Activated CD4-positive, alpha-beta memory T cell treated with anti-CD3 and anti-CD28 coated beads for 36 hours (primary cell): ENCODE measurements at places on chromosomes 7 and 10. TPM values are rescaled to one million over a fixed set of nuclear protein-coding genes. Genes with fewer than 3 reads are reported as not detected.

Gene TMEM176A
- not detected for total RNA-seq

Gene RNF32
- 2.6 TPM for total RNA-seq

Gene CLDN4
- total RNA-seq, result 0.14 TPM

Gene ANXA8L1
- total RNA-seq, result not detected

Gene HOXA4
- total RNA-seq, result not detected

Gene PTPN20
- 1.5 TPM for total RNA-seq

Gene STAG3
- total RNA-seq, result 20.8 TPM

Gene PLA2G12B
- not detected for total RNA-seq

Gene ATAD1
- 42.8 TPM for total RNA-seq

Gene POU6F2
- not detected for total RNA-seq

Gene VPS37D
- 0.22 TPM for total RNA-seq

Gene CHAT
- total RNA-seq, result not detected

- DNase-seq, result no peak
Measured at GRCh38 chr10:120607710-120608703, 151.0 kb downstream of the PLPP4 start.

DNA sequence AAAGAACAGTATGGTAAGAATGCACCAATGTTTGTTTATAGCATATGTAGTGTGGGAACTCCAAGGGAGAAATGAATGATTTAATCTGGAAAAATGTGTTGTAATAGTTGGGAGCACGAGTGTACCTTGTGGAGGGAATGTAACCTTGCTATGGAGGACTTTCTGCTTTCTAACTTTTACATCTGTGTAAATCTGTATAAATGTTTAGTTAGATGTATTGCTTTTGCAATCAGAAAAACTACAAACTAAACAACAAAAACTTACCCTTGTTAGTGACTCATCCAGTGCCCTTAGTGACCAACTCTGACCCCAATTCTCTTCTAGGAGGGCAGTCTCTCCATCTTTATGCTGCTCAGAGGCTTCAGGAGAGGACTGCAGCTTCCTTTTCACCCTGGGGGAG lies 89.3 kb downstream of the CCNY start:
- no peak for DNase-seq

GRCh38 chr7:71972534-71972933 lies 439.6 kb downstream of the CALN1 start:
- DNase-seq, result no peak

GRCh38 chr7:23167691-23168090 lies 14.2 kb upstream of the NUP42 start:
- no peak for DNase-seq

DNA sequence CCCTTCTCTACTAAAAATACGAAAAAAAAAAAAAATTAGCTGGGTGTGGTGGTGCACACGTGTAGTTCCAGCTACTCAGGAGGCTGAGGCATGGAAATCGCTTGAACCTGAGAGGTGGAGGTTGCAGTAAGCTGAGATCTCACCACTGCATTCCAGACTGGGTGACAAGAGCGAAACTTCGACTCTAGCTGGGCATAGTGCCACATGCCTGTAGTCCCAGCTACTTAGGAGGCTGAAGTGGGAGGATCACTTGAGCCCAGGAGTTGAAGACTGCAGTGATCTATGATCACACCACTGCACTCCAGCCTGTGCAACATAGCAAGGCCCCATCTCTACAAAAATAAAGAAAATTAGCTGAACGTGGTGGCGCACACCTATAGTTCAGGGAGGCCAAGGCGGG lies 1.2 kb upstream of the SPACDR start:
- DNase-seq, result no peak

- no peak for DNase-seq
Measured at GRCh38 chr7:70486977-70487376, 645.0 kb upstream of the GALNT17 start.

DNA sequence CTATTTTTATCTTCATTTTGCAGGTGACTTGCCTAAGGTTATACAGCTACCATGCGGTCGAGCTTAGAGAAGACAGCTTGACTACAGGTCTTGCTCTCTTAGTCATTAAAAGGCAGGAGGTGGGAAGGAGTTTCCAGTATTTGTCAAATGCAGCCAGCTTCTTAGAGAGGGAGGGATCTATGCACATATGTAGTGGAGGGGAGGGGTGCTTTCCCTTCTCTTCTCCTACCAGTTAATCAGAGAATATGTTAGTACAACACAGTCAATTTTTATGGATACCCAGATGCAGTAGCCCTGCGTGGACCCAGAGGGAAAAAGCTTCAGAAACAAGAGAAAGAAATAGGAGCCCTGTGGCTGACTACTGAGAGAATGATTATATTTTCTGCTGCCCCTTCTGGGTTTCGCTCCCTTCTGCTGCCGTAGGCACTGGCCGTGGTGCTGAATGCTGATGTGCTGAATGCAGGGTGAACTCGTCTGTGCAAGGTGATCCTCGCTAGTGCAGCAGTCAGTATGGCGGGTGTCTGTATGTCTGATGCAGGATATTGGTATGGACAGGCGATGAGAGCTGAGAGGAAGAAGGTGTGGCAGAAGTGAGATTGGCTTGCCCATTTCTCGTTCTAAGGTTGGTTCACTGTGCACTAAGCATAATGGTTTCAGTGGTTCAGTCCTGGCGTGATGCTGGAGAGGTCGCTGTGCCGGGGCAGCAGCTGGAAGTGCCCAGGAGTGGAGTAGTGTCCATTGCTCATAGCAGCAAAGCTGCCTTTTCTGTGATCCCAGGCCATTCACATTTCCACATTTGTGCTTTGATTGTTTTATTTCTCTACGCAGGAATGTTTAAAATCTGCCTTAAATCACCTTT lies 189.2 kb upstream of the PODXL start:
- DNase-seq, result peak; percentile 22

DNA sequence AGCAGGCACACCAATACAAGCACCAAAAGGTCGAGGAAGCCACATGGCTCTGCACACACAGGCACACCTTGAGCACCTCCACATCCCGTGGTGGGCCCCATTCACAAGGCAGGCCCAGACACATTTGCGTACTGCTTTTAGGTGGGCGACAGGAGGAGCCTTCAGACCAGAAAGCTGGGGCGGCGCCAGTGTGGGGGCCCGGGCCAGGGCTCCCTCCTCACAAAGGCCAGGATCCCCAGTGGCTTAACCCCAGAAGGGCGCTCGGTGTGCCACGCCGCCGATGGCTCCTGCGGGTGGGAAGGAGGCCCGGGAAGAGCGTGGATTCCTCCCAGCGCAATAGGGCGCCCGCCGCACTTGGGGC lies 2.8 kb upstream of the SMARCD3 start:
- DNase-seq, result no peak

GRCh38 chr7:151389768-151390597 lies 19.9 kb downstream of the WDR86 start:
- DNase-seq, result no peak

DNA sequence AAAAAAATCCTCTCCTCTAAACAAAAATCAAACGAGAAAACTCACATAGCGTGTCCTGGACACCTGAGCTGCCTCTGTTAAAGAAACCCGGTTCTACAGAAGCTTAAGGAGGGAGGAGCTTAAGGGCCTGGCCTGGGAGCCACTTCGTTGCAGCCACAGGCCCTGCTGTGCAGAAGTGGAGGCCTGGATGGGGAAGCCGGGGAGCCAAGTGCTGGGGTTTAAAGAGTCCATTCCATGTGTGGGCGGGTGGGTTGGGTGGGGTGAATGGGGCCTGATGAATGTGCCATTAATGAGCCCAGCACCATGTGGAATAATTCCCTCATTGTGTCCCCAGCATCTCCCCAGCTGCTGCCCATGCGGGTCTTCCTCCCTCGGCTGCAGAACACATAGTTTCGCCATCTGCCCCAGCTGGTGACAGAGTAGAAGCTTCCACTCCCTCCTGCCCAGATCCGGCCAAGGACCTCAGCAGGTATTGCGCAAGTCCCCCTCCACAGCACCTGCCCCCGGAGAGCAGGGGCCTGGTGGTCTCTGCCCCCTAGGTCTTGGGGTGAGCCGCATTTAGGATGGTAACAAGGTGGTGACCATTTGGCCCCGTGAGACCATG lies 127.8 kb upstream of the BTBD16 start:
- no peak for DNase-seq

DNA sequence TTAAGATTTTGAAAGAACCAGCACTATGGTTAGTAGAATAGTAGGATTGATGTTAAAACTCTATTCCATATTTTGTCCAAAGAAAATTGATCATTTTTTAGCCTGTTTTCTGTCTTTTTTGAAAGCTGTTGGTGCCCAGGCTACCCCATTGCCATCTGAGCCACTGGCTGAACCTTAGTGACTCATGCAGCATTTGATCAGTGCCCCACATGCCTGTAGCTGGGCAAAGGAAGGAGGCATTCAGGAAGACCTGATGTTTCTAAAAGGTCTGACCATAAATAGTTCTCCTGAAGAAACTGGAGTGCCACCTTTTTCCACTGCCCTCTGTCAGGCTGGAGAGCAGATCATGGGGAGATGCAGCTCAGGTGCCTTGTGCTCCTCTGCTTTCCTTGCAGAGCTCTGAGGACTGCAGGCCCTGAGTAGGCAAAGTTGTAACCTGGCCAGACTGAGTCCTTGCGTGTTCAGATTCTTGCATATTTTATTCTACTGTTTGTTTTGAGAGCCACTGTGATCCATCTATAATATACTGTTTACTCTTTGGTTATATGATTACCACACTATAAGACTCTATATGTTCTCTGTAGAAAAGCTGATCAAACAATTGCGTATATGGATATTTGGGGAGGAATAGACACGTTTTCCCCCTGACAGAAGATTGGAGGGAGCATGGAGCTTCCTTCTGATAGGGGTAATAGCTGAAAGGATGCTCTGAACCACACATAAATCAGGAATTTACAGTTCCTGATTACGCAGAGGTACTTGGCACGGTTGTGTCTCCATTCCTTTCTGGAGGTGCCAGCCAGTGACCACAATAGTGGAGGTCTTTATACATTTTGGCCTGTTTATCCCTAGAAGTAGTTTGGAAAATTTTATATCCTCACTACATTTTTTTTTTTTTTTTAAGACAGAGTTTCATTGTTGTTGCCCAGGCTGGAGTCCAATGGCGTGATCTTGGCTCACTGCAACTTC lies 48.9 kb upstream of the GJD4 start:
- DNase-seq, result no peak

GRCh38 chr7:157766098-157766497 lies 429.3 kb downstream of the DNAJB6 start:
- no peak for DNase-seq

GRCh38 chr10:32190890-32191491 lies 134.8 kb upstream of the KIF5B start:
- DNase-seq, result no peak

GRCh38 chr7:44128721-44129582 lies 5.6 kb upstream of the POLD2 start:
- no peak for DNase-seq

- DNase-seq, result no peak
Measured at GRCh38 chr10:25029519-25029918, 13.1 kb downstream of the THNSL1 start.

DNA sequence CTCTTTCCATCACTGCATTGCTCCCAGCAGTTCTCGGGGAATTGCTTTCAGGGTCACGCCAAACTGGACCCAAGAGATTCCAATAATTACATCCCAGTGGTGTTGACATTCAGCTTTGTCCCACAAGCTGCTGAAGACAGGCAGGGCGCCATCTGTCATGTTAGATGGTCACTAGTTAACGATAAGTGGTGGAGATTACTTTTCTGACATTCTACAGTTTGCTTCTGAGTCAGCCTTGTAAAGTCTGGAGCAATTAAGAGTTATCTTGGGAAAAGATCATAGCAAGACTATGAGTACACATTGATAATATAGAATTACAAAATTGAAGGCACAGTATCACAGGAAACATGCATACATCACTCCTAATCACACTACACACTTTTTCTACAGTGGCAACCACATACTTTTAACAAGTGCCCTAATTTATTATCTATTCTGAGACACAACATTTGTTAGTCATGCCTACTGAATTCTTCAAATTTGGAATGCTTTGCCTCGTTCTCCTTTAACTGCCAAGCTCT lies 41.9 kb downstream of the SEMA3C start:
- no peak for DNase-seq

GRCh38 chr10:30151581-30152389 lies 92.4 kb upstream of the JCAD start:
- DNase-seq, result no peak

DNA sequence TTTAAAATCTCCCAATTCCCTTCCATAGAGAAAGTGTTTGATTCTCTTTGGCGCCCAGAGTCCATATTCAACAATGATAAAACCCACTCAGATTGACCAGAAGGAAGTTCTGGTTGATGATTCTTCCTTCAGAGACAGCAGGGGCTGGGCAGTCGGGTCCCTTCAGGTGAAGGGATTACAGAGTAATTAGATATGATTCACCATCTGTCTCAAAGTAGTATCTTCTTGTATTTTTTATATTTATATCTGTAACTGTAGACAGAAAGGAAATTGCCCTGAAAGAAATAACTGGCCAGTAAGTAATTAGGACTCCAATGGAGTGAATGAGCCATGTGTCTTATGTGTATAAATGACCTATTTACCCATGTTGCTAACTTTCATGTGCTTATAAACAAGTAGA lies 156.0 kb downstream of the PLCE1 start:
- DNase-seq, result no peak

DNA sequence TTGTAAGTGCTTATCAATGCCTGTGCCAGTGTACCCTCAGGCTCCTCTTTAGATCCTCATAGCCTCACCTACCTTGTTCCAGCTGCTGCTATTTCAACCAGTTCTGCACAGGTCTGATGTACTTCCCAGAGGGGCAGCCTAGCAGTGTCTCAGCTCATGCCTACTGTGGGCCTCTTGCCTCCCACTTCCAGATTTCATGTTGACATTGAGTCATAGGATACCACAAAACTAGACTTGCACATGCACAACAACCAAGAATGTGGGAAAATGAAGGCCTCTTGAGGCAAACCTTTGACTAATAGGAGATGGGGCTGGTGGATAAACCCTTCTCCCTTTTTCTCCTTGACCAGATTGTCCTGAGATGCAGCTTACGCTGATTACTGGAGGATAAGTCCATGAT lies 31.0 kb downstream of the PON3 start:
- no peak for DNase-seq
